Stimulated activated CD8-positive, alpha-beta memory T cell treated with anti-CD3 and anti-CD28 coated beads, Interleukin-7, amount 100 ng/mL, for 1 hour (primary cell): ENCODE measurements at places on chromosomes 5 and 9.

DNA sequence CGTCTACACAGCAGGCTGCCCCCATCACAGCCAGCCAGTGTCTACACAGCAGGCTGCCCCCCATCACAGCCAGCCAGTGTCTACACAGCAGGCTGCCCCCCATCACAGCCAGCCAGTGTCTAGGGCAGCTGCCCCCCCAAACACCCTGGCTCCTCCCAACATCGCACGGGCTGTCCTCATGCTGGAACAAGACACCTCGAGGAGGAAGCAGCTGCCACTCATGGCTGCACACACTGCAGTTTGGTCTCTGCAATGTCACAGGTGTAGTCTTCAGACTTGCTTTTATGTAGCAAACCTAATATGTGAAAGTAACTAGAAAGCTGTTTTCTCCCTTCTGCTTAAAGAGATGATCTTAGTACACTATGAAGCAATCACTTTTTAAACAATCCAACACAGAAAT lies 9.7 kb downstream of the LRRC14B start:
- DNase-seq: no peak

DNA sequence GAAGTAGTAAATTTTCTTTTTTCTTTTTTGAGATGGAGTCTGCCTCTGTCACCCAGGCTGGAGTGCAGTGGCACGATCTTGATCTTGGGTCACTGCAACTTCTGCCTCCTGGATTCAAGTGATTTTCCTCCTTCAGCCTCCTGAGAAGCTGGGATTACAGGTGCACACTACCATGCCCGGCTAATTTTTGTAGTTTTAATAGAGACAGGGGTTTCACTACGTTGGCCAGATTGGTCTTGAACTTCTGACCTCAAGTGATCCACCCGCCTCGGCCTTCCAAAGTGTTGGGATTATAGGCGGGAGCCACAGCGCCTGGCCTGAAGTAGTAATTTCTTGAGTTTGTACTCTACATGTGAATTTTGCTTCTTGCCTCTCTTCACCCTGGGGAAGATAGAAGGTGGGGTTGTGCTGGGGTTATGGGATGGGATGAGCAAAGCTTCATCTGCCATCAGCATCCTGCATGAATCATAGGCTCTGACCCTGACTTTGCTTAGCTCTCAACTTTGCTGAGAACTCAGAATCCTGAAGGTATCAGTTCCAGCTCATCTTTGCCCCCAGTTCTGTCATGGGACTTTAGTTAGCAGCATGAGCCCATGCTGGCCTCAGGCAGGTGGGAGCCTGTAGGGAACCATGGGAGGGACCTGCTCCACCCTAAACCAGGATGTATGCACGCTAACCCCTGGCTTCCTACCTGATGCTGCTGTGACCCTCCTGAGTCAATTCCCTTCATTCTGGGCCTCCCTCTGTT lies 9.3 kb upstream of the CCL21 start:
- DNase-seq: no peak

GRCh38 chr5:9245071-9245470 lies 300.8 kb downstream of the SEMA5A start:
- DNase-seq: no peak

DNA sequence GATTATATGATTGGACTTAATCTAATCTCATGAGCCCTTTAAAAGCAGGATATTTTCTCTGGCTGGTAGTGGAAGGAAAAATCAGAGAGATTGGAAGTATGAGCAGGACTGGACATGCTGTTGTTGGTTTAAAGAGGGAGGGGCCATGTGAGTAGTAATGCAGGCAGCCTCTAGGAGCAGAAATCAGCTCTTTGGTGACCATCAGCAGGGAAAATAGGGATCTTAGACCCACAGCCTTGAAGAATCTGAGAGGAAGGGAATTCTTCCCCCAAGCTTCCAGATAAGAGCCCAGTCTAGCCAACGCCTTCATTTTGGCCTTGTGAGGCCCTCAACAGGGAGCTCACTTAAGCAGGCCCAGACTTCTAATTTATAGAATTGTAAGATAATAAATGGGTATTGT lies 9.5 kb downstream of the SH3GL2 start:
- no peak for DNase-seq

DNA sequence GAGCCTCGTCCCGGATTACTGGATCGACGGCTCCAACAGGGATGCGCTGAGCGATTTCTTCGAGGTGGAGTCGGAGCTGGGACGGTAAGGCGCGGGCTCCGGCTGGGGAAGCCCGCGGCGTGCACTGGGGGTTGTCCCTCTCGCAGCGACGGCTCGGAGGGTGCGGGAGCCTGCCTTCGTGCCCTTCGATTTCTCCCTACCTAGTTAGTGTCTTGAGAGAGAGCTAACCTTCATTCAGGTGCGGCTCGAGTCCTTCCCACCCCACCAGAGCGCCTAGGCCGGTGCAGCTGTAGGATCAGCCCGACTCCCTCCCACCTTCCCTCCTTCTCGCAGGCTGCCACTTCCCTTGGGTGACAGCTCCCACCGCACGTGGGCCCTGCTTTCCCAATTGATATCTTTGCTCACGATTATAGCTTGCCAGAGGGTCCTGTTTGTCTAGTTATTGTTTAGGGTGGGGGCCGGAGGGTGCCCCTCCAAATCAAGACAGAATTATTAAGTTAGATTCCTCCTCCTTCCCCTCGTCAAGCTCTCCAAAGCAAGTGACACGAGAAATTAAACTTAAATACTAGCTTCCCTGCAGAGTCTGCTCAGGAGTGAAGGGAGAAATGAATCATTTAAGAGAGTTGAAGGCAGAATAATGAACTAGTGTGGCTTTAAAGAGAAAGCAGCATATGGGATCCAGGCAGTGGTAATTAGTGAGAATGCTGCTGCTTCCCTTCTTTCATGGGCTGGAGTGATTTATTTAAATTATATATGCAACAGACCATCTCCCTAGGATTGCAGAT lies 569 bp downstream of the CAMK4 start:
- DNase-seq: no peak

DNA sequence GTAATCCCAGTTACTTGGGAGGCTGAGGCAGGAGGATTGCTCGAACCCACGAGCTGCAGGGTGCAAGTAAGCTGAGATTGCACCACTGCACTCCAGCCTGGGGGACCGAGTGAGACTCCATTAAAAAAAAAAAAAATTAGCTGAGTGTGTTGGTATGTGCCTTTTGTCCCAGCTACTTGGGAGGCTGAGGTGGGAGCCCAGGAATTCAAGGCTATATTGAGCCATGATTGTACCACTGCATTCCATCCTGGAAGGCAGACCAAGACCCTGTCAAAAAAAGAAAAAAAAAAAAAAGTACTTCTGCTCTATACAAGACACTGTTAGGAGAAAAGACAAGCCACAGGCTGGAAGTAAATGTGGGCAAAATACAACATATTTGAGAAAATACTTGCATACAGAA lies 68.5 kb upstream of the FBXW11 start:
- DNase-seq: no peak

DNA sequence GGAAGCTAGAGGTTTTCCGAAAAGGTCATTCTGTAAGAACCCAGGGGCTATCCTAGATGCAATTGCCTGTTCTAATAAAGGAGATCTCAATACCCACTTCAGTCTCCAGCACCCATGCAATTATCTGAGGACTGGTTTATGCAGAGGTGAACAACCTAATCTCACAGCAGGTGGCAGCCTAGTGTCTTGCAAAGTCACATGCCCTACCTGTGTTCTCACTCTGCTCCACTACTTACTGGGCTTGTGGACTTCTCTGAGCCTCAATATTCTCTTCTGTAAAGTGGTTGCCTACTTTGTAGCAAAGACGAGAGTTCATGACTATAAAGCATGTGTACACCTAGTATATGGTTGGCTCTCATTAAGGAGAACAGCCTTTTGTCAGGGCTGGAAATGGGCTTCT lies 21.0 kb upstream of the ALDH1B1 start:
- DNase-seq: no peak

- DNase-seq: no peak
Measured at GRCh38 chr9:121499427-121500164, at the start of gene GGTA1. Gene GGTA1 (minus strand): TSS chr9:121499844. CDS start chr9:121467922, 31,922 bp downstream.

DNA sequence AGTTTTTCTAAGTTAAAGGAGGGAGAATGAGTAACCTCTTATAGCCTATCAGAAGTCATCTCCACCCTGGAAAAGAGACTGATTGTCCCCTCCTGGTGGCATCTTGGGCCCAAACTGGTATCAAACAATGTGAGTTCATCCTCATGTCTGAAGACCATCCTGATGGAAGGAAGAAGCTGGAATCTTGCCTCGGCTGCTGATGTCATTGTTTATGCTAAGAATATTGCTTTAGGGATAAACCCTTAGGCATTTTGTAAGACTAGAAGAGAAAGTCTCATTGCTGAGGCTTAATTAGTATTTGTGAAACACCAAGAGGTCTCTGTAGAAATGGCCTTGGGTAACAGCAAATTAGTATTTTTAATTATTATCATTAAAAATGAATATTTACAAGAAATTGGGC lies 65.7 kb upstream of the KCNN2 start:
- no peak for DNase-seq
